Stimulated activated CD8-positive, alpha-beta memory T cell treated with anti-CD3 and anti-CD28 coated beads, Interleukin-4, amount 100 ng/mL, for 1 hour (primary cell): ENCODE measurements at places on chromosomes 13 and 19.

- no peak for DNase-seq
These were observed 800.9 kb upstream of the ATXN8OS start for GRCh38 chr13:69306766-69307165.

DNA sequence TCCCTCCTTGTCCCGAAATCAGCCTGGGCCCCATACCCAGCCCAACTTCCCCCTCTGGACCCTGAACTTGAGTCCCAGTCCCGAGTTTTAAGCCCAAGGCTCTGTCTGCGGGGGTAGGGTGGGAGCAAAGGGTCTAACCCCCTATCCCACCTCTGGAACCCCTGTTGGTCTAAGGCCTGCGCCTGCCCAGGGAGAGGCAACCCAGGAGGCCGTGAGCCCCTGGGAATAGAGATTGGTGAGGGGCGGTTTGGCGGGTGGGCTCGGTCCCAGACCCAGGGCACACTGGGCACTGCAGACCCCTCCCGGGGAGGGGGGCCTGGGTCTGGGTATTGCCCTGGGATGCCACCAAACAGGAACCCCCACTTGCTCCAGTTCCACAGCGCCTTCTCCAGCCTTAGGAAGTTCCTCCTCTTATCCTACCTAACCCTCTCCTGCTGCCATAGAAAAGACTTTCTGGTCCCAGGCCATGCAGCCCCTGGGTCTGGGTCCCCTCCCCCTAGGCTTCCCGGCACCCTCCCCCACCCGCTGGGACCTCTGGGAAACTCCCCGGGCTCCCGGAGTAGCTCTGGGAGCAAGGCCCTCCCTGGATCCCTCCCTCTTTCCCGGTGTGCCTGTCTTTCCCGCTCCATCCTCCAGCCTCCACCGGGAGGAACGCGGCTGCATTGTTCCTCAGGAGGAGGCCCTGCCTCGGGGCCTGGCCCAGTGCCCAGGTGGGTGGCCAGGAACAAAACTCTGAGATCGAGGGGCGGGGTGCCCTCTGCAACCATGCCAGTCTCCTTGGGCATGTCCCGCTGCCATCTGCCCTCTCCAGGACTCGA is 33.6 kb upstream of the NANOS3 start:
- DNase-seq: no peak

GRCh38 chr13:32845952-32846950 is 170.0 kb upstream of the KL start:
- no peak for DNase-seq

DNA sequence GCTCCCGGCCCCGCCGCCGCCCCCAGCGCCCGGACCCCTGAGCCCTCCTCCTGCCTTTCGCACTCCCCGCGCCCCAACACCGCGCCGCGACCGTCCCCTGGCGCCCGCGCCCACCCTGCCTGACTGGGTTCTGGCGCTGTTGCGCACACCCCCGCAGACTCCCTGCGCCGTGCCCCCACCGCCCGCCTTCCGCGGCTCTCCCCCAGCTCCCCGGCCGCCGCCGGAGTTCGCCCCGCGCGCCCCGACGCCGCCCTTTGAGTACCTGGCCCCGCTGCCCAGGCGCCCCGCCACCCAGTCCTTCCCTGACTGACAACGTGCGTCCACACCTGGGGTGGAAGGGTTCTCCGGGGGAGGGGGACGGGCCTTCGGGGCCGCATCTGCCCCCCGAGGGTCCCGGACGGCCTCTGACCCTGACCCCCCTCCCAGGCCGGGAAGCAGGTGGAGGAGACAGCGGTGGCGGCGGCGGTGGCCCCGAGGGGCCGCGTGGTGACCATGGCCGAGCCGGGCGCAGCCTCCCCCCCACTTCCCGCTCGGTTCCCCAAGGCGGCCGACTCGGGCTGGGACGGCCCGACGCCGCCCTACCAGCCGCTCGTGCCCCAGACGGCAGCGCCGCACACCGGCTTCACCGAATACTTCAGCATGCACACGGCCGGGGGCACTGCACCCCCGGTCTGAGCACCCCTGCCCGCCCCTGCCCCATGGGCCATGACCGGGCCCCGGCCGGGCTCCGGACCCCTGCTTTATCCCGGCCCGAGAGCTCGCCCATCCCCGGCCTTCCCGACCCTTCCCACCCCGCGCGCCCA is 1.4 kb upstream of the MEGF8 start:
- no peak for DNase-seq

GRCh38 chr13:43265028-43265427 is 241.6 kb downstream of the DNAJC15 start:
- no peak for DNase-seq

GRCh38 chr13:44068737-44069136 is 189.0 kb downstream of the LACC1 start:
- DNase-seq: no peak

- DNase-seq: no peak
These were observed 26.2 kb upstream of the SLITRK6 start for GRCh38 chr13:85825454-85825853.

- DNase-seq: no peak
These were observed 559.8 kb downstream of the IRS2 start for GRCh38 chr13:109226631-109227030.

DNA sequence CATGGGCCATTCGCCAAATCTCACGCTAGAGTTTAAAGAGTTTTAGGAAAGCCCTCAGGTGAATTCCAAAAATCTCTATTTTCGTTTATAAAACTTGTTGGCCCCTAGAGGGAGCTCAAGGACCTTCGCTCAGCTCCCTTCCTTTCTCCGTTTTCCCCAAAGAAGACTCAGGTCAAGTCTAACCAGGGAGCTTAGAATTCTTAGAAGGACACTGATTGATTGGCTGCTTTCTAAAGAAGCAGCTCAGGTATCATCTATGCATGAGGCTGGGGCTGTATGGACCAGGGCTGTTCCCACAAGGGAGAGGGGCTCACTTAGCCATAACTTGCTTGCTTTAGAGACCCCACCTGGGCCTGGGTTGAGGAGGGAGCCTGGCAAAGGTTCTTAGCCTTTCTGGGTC is 20.5 kb downstream of the DZIP1 start:
- DNase-seq: no peak

DNA sequence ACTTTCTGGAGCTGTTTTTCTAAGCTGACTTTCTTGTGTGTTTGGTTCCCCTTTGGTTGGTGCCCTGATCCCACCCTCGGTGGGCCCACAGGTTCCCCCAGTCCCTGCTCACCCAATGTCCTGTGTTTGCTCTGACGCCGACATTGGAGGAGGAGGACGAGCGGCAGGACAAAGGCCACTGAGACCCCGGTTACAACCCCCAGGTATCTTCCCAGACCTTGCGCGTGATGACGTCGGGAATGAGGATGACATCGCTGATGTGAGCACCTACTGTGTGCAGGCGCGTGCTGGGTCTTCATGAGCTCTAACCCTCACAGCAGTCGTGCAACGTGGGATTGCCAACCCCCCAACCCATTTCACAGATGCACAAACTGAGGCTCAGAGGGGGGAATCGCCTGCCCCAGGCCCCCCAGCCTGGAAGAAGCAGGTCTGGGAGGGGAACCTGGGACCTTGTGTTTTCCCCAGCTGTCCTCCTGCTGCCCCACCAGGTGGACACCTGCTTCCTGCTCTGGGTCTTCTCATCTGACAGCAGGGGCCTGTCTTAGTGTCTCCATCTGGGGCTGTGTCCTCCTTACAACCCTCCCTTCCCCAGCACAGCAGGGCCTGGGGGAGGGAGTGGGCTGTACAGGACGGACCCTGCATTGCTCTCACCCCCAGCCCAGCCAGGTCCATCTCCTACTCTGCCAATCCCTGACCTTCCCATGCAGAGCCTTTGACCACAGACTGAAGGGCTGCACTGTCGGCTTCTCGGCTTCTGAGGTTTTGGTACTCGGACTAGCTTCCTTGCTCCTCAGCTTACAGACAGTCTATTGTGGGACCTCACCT is 4.7 kb upstream of the LILRA6 start:
- DNase-seq: no peak

- DNase-seq: no peak
These were observed 711 bp upstream of the MIPEP start for GRCh38 chr13:23889615-23890607.

DNA sequence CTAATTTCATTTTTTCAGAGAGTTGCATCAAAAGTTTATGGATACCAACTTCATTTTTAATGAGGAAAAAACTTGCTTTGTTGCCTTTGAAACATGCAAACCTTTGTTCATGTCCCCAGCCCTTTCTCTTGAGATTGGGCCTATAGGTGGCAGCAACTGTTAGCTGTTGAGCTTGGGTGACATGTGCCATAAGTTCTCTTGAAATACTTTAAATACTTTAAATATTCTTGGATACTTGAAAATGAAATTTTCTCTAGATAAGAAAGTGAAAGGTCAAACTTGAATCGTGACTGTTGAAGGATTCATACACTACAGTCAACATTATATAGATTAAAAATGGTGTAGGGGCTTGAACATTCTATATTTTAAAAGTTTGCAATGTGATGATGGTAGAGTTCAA is 294.9 kb downstream of the NDFIP2 start:
- DNase-seq: no peak
